ENCODE measurements at places on chromosomes 2 and 18. TPM values are rescaled to one million over a fixed set of nuclear protein-coding genes. Genes with fewer than 3 reads are reported as not detected.
A peak's percentile ranks its signal among the peaks of the same experiment; 100 is the strongest.

GRCh38 chr18:4353853-4354418, 101.2 kb downstream of the DLGAP1 start:
- no peaks in the 10 kb centered on the region for H3K36me3 ChIP-seq
- no peak for DNase-seq
- H3K4me1 ChIP-seq = no peaks in the 10 kb centered on the region
- no peak overlapping the region for H3K4me3 ChIP-seq

DNA sequence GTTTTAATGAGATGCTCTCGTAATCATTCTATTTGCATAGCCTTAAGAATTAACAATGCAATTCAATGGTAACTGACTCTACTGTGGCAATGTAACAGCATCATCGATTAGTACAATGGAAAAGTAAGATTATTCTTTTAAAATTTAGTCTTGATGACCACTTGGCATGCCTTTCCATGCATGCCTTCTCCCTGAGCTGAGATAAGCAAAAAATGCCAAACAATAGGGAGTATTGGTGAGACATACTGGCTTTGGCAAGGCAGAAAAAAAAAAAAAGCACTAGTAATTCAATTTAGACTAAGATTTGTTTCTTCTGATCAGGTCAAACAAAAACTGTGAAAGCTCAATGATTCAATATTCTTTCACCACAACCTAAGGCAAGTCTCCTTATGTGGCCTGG, 110.8 kb upstream of the TRIB2 start:
- peaks cover 14% of the 10 kb centered on the region for H3K4me1 ChIP-seq
- H3K27me3 ChIP-seq = no peaks in the 10 kb centered on the region

DNA sequence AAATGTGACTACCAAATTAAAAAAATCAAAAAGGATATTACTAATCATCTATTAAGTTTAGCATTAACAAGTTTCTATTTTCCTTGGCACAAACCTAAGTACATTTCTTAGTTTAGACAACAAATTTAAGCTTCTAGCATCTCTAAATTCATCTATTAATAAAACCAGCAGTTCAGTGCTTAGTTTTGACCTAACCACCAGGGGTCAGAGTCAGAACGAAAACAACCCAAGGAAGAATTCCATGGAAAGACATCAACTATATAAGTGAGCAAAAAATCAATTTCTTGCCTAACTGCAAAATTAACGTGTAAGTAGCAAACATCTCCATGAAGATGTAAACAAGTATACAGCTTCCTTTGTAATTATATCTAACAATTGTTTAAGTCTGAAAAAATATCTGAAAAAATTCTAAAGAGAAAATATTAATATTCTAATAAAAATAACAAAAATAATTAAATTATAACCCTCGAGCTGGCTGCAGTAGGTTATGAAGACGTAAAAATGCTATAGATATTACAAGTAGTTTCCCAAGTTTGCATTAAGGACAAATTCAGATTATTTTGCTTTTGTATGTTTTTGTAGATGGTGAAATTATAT, 83.7 kb downstream of the CERKL start:
- no peaks in the 10 kb centered on the region for H3K4me1 ChIP-seq
- peaks cover 4% of the 10 kb centered on the region for H3K27me3 ChIP-seq
- H3K4me3 ChIP-seq = no peak overlapping the region

- peak overlapping the region; percentile 44 for H3K27ac ChIP-seq
- H3K36me3 ChIP-seq = peaks cover 20% of the 10 kb centered on the region
- H3K4me1 ChIP-seq = peaks cover 37% of the 10 kb centered on the region
- H3K27me3 ChIP-seq = no peaks in the 10 kb centered on the region
- DNase-seq = peak; percentile 19
Measured at GRCh38 chr18:23504720-23505119, 1.4 kb downstream of the RMC1 start.

DNA sequence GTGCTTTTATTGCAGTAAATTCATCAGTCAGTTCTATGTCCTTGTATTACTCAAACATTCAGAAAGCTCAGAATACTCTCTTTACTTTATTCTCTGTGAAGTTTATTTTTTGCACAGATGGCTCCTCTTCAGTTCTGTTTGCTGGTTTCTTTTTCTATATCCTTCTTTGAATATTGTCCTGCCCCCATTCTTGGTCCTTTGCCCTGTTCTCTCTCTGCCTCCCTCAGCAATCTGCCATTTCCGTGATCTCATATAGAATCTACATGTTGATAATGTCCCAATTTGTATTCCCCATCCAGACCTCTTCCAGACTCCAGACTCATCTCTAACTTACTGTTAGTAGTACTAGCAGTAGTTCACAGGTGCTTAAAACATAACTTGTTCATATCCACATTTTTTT, 102.6 kb downstream of the HNMT start:
- no peak overlapping the region for H3K27ac ChIP-seq
- H3K36me3 ChIP-seq = no peaks in the 10 kb centered on the region
- H3K27me3 ChIP-seq = peaks cover 2% of the 10 kb centered on the region
- no peak overlapping the region for H3K4me3 ChIP-seq

DNA sequence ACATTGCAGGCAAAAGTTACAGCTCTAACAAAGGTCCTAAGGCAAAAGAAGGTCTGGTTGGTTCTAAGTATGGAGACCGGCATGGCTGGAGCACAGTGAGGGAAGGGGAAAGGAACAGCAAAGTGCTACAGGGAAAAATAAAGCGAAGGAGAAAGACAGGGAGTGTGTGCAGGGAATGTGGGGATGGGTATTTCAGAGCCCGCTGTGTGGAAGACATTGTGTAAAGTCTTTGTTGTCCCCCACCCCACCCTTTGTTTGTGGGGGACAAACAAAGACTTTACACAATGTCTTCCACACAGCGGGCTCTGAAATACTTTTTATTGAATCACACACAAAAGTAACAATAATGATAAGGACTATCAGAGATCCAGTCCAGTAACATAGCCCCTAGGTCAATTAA, 28.9 kb upstream of the C2orf15 start:
- DNase-seq = no peak
- no peaks in the 10 kb centered on the region for H3K36me3 ChIP-seq
- H3K27ac ChIP-seq = no peak overlapping the region
- H3K4me3 ChIP-seq = no peak overlapping the region

GRCh38 chr2:48792030-48792429, 36.5 kb upstream of the LHCGR start:
- no peak overlapping the region for H3K4me3 ChIP-seq
- H3K27ac ChIP-seq = no peak overlapping the region
- peaks cover 3% of the 10 kb centered on the region for H3K27me3 ChIP-seq
- H3K4me1 ChIP-seq = no peaks in the 10 kb centered on the region

- H3K4me3 ChIP-seq = no peak overlapping the region
- no peak overlapping the region for H3K27ac ChIP-seq
- no peak for DNase-seq
- no peaks in the 10 kb centered on the region for H3K27me3 ChIP-seq
Measured at GRCh38 chr2:99336804-99337112, 431 bp upstream of the EIF5B start.

- no peaks in the 10 kb centered on the region for H3K27me3 ChIP-seq
- no peaks in the 10 kb centered on the region for H3K4me1 ChIP-seq
- no peaks in the 10 kb centered on the region for H3K36me3 ChIP-seq
- no peak for DNase-seq
- H3K4me3 ChIP-seq = no peak overlapping the region
Measured at GRCh38 chr18:50849419-50849821, 29.5 kb upstream of the ME2 start.

DNA sequence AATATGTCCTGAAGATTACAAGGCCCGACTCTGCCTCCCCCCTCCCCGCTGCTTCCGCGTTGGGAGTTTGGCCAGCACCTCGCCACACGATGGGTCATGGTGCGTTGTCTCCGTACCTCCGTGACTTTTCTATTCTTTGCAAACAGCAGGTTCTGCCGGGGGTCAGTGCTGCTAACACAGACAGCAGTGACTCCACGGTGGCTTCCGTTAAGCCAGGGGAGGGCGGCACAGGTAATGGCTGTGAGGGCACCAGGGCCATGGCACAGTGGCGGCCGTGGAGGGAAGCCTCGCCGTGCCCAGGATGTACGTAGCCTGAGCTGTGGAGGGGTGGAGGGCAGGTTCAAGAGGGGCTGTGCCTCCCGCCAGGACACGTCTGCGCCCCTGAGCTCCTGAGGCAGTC, 115.5 kb downstream of the NFATC1 start:
- H3K36me3 ChIP-seq = peaks cover 22% of the 10 kb centered on the region
- H3K4me3 ChIP-seq = no peak overlapping the region
- peak; percentile 2 for DNase-seq
- no peaks in the 10 kb centered on the region for H3K27me3 ChIP-seq
- no peak overlapping the region for H3K27ac ChIP-seq

Gene RAB31
- 0.38 TPM for total RNA-seq

Gene TMEM178A
- total RNA-seq = 0.25 TPM

Gene HK2
- total RNA-seq = 37.9 TPM
